ENCODE measurements at places on chromosomes 11 and 22. TPM values are rescaled to one million over a fixed set of nuclear protein-coding genes. Genes with fewer than 3 reads are reported as not detected.

- DNase-seq: no peak
Observed at GRCh38 chr22:37281646-37282384, 493 bp upstream of the CYTH4 start.

DNA sequence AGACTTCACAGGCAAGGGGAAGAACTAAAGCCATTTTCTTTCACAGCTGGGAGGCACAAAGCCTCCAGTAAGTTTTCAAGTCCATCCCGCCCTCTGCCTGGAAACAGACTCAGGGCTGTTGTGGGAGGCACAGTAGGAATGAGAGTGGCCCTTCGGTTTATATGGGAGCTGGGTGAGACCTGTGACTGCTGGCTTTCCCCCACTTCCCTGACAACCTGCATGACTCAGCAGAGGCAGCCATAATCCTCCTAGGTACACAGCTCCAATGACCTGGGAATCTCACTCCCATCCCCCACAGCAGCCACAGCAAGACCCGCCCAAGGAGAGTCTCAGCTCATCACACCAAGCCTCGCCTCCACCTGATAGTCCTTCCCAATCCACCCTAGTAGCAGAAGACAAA lies 12.1 kb upstream of the TMEM45B start:
- no peak for DNase-seq

Gene PGA3
- 0.28 TPM for total RNA-seq

Gene P2RX3
- total RNA-seq: 2.4 TPM

Gene SPI1
- not detected for total RNA-seq

Gene SOX6
- 8.3 TPM for total RNA-seq
